ENCODE measurements at places on chromosomes 7 and 10.

DNA sequence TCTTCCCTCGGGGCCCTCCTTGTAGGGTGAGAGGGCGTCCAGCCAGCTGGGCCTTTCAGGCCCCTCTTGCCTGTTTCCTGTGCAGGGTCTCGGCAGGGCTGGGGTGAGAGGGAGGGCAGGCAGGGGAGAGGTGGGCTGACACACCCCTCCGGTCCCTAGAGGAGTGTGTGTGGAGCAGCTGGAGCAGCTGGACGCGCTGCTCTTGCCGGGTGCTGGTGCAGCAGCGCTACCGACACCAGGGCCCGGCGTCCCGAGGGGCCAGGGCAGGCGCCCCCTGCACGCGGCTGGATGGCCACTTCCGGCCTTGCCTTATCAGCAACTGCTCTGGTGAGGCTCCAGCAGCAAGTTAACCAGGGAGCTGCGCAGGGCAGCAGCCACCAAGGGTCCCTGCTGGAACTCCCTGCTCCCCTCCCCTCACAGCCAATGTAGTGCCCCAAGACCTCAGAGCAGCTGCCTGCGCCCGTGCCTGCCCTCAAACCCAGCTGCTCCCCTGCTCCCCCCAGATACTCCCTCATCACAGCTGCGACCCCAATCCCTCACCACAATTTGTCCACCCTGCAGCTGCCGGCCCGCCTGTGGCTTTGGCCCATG is 15.7 kb upstream of the ZNF862 start:
- DNase-seq: no peak

GRCh38 chr10:43268491-43268890 is 1.6 kb upstream of the RASGEF1A start:
- DNase-seq: no peak

DNA sequence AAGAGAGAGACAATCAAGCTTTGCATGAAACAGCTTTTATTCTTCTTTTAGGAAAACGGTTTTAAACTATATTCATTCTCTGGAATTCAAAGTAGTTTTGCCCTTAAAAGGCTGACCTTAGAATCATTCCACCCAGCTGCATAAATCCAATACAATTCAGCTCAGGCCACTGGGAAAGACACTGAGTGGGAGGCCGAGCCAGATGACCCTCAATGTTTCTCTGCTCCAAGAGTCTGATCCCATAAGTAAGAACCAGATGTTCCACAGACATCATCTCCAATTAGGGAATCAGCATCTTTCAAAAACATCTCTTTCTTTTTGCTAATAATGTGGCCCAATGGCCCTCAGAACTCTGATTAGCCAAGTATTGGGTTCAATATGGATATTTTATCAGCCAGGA is 26.1 kb downstream of the CREB3L2 start:
- DNase-seq: no peak

DNA sequence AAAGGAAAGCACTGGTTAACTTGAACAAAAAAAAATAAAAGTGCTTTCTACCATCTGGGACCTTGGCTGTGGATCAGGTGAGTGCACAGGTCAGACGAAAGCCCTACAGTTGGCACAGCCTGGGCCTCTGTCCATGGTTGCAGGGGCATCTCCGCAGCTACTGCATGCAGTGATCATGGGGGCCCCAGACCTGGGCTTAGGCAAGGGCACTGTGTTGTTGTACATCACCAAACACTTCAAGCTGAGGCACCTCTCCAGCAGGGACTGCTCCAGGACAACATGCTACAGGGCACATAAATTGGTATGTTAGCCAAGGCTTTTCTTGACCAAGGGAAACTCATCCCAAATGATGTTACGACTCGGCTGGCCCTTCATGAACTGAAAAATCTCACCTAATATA is 23.5 kb downstream of the KLHL7 start:
- no peak for DNase-seq

DNA sequence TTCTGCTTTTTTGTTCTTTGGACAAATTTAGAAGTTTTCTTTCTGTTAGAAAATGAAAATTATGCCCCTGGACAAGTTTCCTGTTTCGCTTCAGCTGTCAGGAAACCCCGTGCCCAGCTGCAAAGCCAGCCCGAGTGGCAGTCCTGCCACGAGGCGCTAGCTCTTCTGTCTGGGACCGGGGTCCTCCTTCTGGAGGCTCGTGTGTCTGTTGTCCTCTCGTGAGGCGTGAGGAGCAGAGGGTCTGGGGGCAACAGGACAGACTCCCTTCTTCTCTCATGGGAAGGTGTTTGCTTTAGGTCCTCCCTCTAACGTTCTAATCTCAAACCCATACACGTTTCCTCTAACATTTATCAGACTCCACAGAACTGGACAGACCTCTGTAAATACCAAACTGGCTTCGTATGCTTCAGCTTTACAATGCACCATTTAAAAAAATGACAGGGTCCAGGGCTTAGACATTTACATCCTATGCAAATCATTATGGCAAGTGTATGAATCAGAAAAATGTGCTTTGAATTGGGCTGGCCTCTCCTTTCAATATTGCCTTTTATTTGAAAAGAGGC is 184.5 kb upstream of the SHH start:
- DNase-seq: no peak

DNA sequence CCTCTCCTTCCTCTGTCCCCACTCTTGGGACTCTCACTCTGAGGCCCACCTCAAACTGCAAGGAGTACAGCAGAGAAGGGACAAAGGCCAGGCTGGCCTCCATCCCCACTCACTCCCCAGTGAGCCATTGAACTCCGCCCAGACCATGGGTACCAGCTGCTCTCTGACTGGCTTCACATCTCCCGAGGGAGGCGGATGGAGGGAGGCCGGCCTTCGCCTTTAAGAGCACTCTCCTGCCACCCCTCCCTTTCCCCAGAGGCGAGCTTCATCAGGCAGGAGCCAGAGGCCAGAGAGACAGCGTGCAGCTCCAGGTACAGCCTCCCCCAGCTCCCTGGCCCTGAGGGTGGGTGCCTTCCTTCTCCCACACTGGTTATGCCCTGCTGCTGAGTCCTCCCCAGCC is 1.8 kb upstream of the LDB3 start:
- DNase-seq: no peak

- no peak for DNase-seq
Observed at GRCh38 chr10:88433565-88434186, 149.4 kb downstream of the RNLS start.

GRCh38 chr7:148563583-148564274 is 26.8 kb upstream of the C7orf33 start:
- no peak for DNase-seq

- no peak for DNase-seq
Observed at GRCh38 chr7:21076054-21076453, 289.4 kb upstream of the SP8 start.

- no peak for DNase-seq
Observed at GRCh38 chr10:79084012-79084971, 15.5 kb downstream of the ZMIZ1 start.

GRCh38 chr10:124657806-124658205 is 86.4 kb downstream of the FAM53B start:
- no peak for DNase-seq

DNA sequence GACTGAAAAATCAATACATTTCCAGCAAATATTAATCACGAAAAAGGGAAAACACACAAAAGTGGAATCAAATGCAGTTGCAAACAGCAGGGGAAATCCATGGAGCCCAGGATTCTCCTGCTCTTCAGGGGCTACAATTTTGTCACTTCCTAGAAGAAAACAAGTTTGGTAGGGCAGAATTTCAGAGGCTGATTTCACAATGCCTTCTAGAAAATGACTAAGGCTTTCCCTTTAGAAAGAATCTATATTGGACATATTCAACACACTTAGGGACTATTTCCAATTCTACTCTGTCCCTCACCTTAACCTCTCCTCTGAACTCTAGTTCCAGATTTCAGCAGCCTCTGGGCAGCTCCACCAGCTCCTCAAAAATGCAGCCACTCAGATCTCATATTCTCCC is 111.3 kb downstream of the HECTD2 start:
- DNase-seq: no peak

- no peak for DNase-seq
Observed at GRCh38 chr7:20293336-20293735, 37.4 kb upstream of the ITGB8 start.

GRCh38 chr7:47780555-47780954 is 167.7 kb downstream of the PKD1L1 start:
- no peak for DNase-seq

DNA sequence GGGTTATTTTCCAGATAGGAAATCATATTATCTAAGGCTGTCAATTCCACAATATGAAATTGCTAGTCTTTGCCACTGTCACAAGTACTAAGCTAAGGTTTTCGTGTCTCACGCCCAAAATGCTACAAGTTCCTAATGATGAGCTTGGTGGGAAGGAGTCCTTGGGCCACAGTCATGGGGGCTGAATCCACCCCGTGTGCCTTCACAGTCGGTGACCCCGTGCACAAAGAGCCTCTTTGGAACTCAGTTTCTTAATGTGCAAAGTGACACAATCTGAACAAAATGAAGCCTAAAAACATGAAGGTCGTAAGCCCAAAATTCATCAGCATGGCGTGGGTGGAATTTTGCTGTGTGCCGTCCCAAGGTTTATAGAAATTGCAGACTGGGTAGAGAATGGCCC is 337.0 kb upstream of the GALNT17 start:
- DNase-seq: no peak

DNA sequence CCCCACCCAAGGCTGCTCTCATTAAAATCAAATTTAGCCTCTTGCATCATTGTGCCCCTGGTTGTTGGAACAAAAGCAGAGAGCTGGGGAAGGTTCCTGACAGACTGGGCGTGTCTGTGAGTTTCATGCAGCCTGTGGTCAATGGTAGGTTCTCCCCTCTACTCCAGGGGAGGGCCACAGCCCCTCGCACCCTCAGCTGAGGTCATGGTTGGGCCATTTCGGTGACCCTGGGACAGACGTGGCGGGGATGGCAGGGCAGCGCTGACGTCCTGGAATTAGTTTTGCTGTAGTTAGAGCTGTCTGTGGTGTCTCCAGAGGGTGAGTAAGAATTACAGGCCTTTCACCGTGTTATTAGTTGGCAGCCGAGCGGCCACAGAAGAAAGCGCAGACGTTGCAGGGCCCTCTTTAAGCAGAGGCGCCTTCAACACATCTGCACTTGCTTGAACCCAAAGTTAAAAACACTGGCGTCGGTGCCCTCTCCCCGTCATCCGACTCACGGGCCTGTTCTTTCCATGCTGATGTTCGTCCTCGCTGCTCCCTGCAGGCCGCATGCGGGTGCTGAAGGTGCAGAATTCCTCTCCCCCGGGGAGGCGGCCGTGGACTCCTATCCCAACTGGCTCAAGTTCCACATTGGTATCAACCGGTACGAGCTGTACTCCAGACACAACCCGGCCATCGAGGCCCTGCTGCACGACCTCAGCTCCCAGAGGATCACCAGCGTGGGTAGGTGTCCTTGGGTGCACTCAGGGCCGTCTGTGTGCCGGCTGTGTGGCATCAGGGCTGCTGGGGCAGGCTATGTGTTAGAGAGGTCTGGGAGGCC is 2.8 kb downstream of the FAM20C start:
- DNase-seq: no peak

GRCh38 chr10:63365976-63366765 is 99.6 kb downstream of the JMJD1C start:
- no peak for DNase-seq

GRCh38 chr7:152968514-152968913 is 209.0 kb downstream of the ACTR3B start:
- no peak for DNase-seq

GRCh38 chr7:2157473-2158279 is 75.1 kb downstream of the MAD1L1 start:
- no peak for DNase-seq

DNA sequence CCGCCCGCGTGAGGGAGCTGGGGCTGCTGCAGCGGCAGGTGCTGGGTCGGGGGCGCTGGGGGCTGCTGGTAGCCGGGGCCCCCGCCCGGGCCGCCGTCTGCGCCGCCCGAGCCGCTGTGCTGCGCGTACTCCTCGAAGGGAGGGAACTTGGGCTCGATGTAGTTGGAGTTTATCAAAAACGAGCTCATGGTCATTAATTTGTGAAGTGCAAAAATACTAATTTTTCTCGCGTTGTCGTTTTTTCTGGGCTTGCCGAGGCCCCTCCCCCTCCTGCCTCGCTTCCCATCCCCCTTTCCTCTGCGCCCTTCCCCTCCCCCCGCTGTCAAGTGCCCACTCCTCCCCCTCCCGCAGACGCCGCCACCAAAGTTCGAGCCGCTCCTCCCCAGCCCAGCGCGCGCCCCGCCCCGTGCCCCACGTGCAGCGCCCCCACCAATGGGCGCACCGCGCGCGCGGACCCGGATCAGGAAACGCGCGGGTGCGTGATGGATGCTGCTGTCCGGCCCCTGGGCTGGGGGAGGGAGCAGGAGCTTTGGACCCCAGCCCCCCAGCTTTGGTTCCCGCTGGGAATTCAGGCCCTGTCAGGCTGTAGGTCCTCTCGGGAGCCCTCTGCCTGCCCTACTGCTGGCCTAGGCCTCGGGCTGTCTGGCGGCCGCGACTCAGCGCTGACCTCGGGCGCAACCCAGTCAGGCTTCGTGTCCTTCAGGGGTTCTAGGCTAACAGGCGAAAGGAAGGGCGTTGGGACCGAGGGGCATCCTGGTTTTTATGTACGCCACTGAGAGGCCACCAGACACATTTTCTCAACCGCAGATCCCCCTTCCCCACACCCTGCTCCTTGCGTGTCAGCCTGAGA is at the start of gene HOXA4:
HOXA4 (minus strand) TSS at position 218 of the 850 bp plus-strand sequence; CDS start at position 194, 24 bp downstream.
- DNase-seq: peak; percentile 43

GRCh38 chr7:78521961-78522360 is 723.4 kb downstream of the PHTF2 start:
- no peak for DNase-seq

- no peak for DNase-seq
Observed at GRCh38 chr7:11480143-11480542, 351.9 kb downstream of the THSD7A start.

DNA sequence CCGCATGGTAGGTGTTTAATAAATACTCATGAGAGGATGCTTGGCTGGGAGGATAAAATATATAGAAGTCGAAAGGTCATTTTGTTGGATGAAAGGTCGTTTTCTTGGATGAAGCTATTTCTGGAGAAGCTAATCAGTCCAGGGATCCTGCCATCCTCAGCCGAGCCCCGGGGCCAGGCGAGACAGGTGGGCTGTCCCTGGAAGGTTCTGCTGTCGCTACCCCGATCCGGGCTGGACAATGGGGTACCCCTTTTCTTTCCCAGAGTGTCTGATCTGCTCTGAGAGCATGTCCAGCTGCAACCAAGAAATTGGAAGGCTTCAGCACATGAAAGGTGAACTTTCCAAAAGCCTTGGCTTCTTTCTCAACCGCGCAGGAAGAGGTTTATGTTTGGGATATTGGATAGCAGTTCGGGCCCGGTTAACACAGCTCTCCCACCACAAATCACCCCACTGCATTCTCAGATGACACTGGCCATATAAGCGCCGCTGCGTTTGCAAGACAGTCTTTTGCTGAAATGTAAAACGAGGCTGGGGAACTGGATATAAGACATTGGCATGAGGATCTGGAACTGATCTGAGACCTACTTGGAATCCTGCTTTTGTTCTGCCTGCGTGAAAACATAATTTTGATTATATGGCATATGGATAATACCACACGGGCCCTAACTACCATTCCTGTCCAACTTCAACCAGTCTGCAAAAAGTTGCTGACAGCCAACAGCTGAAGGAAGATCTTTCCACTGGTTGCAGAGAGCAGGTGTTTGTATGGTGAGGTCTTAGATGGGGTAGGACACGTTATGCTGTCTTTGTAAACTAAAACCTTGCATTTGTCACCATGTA is 31.2 kb upstream of the MSRB2 start:
- DNase-seq: no peak

All from stimulated activated CD8-positive, alpha-beta memory T cell treated with anti-CD3 and anti-CD28 coated beads, Interleukin-12 subunit alpha, Interleukin-12 subunit beta, amount 100 ng/mL, for 1 hour (primary cell).